NCI-H1436 (cell line): ENCODE measurements at places on chromosomes 11 and 22.

DNA sequence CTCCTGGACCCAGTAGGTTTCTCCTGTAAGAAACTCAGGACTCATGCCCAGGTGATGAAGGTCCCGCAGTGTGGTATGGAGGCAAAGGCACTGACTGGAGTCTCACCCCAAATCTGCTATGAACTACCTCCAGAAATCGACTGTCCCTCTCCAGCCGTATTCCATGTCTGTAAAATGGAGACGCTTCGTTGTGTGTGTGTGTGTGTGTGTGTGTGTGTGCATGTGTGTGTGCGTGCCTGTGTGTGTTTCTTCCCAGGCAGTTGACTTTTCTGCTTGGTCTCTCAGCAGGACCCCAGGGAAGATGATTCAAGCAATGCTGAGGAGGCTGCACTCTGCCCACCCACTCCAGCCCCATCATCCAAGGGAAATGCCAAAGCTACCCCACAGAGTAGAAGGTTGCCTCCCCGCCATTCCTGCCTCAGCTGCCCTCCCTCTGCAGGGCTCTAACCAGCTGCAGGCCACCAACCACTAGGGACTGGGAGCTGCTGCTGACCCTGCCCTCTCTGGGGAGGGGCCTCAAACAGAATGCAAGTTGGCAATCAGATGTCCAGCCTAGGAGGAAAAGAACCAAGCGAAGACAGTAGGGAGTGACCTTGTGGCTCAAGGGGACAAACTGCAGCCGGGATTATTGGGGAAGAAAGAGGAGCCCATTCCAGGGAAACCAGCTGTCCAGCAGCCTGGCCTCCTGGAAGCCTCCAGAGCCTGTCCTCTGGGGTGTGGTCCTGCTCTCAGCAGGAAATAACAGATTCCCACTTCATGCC lies 56.2 kb downstream of the SLC22A12 start:
- DNase-seq: no peak

GRCh38 chr11:9130297-9130696 lies 38.9 kb upstream of the SCUBE2 start:
- no peak for DNase-seq

DNA sequence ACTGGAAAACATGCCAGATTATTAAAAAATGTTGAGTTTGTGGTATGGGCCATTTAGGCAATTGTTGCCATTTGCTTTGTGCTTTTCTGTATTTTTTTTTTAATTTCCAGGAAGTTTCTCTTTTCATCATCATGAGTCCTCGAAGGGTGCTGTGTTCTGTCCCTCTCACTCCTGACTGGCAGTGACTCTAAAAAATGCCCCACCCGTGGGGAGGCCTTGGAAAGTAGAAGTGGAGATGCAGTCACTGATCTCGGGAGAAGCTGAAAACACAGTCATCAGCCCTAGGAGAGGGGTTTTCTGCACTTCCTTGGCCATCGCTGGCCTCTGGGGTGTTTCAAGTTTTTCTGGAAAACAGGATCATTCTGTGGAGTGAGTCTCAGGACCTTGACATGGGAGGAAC lies 98.5 kb upstream of the GRK3 start:
- no peak for DNase-seq

DNA sequence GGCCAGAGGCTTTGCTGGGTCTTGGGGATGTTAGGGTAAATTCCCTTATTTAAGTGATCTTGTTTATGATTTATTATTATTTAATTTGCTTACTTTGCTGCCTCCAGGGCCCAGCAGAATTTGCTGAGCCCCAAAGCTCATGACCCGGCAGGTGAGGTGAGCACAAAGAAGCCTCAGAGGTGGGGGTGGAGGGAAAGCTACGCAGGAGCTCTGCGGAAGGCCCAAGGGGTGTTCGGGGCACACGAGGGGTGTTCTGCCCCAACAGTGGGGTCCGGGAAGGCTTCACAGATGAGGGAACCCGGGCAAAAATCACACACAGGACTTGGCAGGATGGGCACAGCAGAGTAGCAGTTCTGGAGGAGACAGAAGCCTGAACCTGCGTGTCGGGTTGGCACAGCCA lies 6.7 kb upstream of the LINC01488 start:
- no peak for DNase-seq

DNA sequence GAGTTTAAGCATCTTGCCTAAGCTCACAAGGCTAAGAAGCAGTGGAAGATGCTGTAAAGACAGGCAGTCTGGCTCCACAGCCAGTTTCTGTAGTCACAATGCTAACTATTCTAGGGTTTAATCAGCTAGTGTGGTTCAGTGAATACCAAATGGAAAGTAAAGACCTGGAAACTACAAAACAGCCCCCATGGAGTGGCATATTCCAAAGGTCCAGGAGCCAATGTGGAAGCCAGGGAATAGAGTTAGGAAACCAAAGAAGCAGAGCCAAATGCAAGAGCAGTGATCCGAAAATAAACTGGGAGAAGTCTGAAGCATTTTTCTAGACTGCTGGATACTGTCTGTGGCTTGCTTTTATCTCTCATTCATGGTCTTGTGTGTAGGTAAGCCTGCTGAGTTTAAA lies 731.2 kb upstream of the ANO5 start:
- no peak for DNase-seq

DNA sequence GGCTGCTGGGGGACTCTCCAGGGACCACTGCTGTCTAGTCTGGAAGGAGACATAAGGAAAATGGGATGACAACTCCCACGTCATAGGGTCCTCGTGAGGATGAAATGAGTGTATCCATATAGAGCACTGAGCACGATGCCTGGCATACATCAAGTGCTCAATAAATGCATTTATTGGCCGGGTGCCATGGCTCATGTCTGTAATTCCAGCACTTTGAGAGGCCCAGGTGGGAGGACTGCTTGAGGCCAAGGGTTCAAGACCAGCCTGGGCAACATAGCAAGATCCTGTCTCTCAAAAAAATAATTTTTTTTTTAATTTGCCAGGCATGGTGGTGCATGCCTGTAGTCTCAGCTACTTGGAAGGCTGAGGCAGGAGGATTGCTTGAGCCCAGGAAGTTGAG lies 12.2 kb upstream of the TPST2 start:
- no peak for DNase-seq

- no peak for DNase-seq
Observed at GRCh38 chr11:1177020-1177770, 19.4 kb downstream of the MUC5AC start.
